GF-D8 (cell line): ENCODE measurements at places on chromosomes 4 and X.

- DNase-seq: no peak
Observed at GRCh38 chr4:18961879-18962278, 940.3 kb upstream of the LCORL start.

- DNase-seq: no peak
Observed at GRCh38 chr4:14028862-14029261, 401.3 kb upstream of the BOD1L1 start.

GRCh38 chrX:129726307-129727111 is 12.3 kb upstream of the XPNPEP2 start:
- no peak for DNase-seq

GRCh38 chr4:41257257-41257901 is 651 bp downstream of the UCHL1 start:
- no peak for DNase-seq

DNA sequence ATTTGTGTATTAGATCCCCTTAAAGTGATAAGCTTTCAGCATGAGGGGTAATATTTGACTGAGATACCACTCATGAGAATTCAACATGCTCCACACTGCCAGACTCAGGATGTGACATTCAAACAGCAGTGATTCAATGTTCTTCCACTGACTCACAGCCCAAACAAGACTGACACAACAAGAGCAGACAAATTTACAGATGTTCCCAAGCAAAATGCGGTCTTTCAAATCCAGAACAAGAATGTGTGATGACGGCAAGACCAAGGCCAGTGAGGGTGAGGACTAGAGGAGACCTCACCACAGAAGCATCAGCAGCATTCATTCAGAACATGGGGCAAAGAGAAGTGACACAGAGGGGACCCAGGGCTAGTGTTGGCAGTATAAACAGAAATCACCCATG is 99.3 kb upstream of the GRIA3 start:
- no peak for DNase-seq

- no peak for DNase-seq
Observed at GRCh38 chrX:131521824-131522223, 22.1 kb upstream of the OR13H1 start.

DNA sequence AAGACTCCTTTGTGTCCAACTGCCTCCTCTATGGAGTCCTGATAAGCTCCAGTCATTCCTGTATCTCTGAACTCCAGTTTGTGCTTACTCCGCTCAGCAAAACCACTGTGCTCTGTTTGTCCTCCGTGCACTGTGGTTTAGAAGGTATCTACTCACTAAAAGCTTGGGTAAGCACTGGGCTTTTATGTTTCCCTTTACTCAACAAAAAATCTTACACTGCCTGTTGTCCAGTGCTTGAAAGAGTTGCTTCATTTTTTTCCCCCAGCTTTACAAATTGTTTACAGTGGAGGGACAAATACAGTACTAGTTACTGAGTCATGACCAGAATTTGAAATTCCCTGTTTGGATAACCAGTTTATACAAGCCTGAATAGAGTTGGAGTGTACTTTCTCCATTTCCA is 545.3 kb upstream of the FAT1 start:
- no peak for DNase-seq

GRCh38 chr4:183507925-183508696 is 3.3 kb downstream of the ING2 start:
- DNase-seq: peak; percentile 68

- no peak for DNase-seq
Observed at GRCh38 chr4:95643627-95644026, 94.9 kb upstream of the UNC5C start.

DNA sequence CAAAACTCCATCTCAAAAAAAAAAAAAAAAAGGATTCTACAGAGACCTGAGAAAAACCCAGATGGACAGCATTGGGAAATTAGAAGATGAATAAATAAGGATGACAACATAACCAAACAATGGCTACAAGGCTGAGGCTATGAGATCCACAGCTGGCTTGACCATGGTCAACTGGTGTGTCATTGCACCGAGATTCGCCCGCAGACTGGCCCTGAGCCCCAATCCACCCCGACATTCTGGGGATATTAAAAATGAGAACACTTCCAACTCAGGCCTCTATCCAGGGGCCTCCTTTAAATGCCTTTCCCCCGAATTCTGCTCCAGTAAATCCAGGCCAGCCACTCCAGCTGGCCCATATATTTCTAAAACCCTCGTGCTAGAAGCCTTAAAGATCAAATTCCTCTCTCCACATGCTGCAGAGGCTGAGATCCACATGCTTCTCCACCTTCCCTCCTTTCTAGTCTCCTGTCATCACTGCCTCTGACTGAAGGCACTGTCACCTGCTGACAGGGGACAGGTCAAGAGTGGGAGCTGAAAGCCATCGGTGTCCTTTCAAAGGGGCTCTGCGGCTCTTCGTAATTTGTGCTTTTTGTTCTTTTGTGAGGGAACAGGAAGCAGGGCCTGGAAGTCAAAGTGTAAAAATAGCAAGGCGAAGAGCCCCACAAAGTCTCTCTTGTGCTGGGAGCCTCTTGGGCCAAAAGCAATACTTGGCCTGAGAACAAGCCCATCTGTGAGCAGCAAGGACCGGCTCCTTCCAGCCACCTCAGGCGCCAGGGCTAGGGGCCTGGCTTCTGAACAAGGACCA is 203.7 kb downstream of the NSUN7 start:
- no peak for DNase-seq

GRCh38 chrX:48278958-48279357 is 23.8 kb downstream of the SSX1 start:
- DNase-seq: no peak

DNA sequence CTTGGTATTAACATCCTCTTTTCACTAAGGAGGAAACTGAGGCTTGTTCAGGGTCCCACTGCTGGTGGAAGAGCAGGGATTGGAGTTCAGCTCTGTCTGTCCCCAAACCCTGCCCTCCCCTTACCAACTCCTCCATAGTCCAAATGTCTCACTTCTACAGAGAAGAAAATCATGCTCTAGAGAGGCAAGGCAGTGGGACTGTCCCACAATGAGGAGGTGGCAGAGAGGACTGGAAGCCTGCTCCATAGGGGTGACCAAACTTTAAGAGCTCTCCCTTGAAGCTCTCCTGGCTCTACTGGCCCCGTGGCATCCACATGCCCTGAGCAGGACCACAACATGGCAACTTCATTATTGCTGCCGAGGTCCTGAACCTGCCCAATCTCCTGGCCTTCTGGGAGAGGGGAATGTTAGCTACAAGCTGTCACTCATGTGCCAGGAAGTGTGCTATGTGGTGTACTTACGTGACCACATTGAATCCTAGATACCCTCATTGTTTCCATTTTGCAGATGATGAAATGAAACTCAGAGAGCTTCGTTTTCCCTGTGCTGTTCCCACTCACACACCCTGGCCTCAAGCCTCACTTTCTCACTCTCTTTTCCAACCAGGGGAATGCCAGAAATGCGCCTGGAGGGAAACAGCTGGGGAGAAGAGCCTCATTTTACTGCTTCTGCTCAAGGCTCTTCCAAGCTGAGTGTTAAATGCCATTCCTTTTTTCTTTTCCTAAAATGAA is 71.5 kb downstream of the ANAPC4 start:
- no peak for DNase-seq

DNA sequence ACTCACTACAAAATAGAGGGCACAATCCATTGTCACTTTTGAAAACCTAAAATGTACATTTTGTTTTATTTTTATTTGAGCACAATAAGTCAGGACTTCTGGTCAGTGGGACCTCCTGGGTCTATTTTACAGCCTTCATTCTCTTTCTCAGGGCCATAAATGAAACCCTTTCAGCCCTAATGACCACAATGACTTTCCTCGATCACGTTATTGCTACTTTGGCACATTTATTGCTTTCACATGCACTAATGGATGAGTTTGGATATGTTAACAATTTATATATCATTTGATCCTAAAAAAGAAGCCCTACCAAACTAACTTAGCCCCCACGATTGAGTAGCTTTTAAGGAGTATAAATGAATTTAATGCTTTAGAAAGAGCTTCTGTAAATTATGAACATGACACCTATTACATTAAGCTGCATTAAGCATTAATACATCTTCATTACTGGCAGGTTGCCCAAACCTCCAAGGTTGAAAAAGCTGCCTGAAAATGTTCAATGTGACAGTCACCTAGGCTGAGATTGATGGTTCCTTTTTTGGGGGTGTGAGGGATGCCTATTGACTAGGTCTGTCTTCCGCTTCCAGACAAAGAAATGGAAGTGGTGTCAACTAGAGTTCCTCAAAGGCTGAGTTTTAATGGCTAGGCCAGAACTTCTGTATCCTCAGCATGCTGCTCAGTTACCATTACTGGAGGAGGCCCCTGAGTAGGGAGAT is 296.4 kb downstream of the GPAT3 start:
- no peak for DNase-seq

GRCh38 chr4:124322234-124323065 is 390.1 kb downstream of the ANKRD50 start:
- DNase-seq: no peak

DNA sequence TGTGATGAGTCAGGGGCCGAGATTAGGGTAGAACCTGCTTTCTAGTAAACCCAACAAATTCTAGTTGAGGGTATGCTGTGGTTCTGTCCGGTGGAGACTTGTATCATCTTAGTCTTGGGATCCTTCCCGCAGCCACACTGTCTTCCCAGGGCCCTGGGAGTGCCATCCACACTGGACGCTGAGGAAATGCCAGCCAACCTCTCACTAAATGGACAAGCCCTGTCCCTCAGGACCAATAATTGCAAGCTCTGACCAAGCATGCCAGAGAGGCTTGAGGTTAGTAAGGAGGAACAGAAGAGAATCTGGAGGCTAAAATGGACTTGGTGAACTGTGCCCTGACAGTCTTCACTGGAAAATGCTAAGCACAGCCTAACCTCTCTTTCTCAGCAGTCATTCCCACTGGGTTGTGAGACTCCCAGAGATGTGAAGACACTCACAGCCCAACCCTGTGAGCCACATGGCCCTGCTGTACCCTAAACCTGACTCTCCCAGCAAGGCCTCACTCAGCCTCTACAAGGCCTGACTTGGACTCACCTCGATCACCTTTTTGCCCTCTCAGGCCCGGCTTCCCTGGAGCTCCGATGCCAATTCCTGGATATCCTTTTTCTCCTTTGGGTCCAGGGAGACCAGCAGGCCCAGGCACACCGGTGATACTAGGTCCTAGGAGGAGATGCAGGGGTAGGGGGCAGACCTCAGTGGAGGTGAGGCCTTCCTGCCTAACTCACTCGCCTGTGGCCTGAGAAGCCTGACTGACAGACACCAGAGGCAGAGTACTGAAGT is 77.6 kb downstream of the ATG4A start:
- no peak for DNase-seq

DNA sequence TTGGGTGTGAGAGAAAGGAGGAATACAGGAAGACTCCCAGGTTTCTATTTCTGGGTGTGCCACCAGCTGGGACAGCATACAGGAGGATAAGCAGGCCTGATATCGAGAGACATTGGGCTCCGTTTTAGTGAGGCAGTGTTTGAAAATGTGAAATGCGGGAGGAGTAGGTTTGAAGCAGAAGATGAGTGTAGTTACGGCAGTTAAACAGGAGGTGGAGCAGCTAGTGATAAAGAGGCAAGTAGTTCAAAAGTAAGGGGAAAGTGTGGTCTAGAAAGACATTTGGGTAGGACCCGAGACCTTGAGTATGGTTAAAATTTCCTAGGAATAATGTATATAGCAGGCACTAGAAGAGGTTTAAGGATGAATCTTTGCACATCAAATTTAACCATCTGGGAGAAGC is 42.4 kb downstream of the DCUN1D4 start:
- DNase-seq: no peak

- DNase-seq: no peak
Observed at GRCh38 chr4:76540486-76540885, 105.5 kb downstream of the SHROOM3 start.

GRCh38 chrX:112056886-112057285 is 25.7 kb downstream of the TRPC5 start:
- no peak for DNase-seq

DNA sequence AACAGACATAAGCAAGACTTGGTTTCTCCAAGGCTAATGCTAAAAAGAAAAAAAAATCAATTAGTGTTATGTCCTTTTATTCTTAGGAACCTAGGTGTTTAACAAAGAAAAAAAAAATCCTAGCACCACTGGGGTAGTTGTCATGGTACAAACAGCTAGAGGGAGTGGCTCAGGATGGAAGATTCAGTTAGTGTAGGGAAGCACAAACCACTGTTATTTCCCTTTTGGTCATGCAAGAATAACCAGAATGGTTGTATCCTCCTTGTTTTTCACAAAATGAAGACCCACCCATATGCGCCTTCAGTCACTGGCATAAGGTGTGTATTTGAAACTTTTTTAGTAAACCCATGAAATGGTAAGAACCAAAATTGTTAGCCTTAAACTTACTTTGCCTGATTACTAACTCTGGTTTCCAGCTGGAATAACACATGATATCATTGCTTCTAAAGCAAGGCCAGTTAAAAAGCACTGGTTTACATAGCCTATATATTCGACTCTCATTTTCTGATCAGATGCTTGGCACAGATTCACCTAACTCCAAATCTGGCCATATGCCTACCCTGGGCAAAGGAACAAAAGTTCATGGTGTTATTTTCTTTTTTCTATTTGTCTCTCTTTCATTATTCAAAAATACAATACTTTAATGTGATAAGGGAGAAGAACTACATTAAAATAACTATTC is 132.6 kb downstream of the SCFD2 start:
- peak; percentile 47 for DNase-seq

GRCh38 chr4:23819041-23819511 is 70.8 kb downstream of the PPARGC1A start:
- no peak for DNase-seq
